ENCODE measurements at places on chromosomes 1 and 21.
A peak's percentile ranks its signal among the peaks of the same experiment; 100 is the strongest.

- DNase-seq: no peak
These were observed 332.7 kb downstream of the CHRM3 start for GRCh38 chr1:239718997-239719628.

DNA sequence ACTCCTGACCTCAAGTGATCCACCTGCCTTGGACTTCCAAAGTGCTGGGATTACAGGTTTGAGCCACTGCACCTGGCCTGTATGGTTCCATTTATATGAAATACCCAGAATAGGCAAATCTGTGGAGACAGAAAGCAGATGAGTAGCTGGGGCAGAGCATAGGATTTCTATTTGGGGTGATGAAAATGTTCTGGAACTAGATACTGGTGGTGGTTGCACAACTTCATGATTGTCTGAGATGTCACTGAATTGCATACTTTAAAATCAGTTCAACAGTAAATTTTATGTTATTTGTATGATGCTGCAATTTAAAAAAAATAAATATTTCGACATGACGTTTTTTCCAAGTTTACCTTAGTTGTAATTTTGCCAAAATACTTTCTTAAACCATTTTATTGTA lies 23.9 kb downstream of the ITSN1 start:
- DNase-seq: no peak

DNA sequence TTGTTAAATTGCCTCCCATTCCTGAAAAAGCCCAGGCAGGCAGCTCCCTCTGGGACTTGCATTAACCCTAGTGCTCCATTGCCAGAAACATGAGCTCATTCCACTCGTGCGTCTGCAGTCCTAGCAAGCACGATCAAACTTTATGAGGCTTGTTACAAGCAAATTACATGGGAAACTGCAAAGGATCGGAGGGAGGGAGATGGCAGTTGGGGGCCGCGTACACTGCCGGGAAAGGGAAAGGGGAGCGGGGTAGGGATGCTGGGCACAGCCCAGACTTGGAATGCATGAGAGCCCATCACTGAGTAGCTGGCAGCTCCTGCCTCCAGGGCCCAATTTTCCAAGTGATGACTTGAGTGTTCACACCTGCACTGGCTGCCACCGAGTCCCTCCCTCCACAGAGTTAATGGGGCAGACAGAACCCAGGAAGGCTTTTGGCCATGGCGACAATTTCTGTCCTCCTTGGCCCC lies 169.9 kb downstream of the BRINP2 start:
- peak; percentile 20 for DNase-seq

DNA sequence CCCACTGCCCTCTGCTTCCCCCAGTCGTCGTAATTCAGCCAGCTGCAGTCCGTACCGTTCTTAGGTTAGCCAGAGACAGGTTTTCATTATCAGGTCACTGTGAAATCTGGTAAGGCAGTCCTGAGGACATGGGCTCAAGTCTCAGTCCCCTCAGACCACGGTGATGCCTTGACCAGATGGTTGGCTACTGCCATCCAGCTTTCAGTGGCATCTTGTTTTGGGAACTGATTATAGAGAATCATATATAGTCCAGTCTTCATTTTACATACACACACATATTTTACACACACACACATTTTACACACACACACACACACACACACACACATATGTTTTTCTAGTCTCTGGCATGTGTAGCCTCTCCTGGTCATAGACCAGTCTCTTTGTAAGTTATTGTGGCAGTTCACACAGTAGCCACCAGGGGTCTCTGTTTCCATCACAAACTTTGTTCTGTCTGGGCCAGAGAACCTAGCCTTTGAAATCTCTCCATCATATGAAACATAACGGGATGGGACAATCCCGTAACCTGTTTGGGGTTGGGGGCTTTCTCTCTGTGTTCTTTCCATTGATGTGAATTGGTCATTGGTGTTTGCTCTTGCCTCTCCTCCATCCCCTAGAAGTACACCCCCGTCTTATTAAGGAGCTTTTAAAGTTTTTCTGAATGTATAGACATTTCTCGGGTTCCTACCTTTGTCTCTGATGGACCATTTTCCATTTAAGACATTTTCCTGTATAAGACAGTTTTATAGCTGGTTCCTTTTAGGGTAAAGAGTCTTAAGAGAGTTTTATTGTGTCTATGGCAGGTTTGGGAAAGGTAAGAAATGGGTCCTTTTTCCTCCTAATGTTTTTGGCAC lies 8.4 kb upstream of the IKBKE start:
- DNase-seq: peak; percentile 62

GRCh38 chr1:173267453-173267945 lies 60.4 kb upstream of the TNFSF4 start:
- peak; percentile 53 for DNase-seq

- DNase-seq: no peak
These were observed 56.8 kb upstream of the HNRNPU start for GRCh38 chr1:244920911-244921761.

DNA sequence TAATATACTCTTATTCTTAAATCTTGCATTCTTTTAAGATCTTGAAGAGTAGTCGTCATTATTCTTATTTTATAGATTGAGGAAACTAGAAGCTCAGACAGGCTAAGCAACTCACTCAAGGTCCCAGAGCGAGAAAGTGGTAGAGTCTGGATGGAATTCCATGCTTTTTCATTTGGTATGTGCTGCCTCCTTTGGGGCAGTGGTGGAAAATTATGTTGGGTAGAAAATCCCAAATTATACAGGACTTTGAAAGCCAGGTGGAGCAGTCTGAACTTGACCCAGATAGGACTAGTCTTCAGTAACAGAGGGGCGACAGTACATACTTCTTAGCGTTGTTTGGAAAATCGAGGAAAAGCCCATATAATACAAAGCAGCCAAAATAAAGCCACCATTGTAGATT lies 205.6 kb downstream of the ATG4C start:
- DNase-seq: no peak

DNA sequence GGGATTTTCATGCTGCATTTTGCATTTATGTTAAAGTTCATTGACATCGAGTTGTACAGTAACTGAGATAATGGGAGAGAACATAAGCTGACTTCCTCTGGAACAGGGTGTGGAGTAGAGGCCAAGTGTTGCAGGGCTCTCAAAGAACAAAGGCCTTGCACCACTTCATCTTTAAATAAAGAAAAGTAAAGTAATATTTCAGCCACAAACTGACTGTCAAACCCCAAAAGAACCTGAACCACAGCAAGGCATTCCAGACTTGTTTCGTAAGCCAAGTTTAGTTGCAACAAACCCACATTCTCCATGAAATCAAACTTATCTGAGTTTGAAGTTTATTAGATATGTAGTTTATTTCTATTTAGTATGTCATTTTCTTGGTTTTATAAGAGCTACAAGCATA lies 19.1 kb upstream of the HMGCS2 start:
- peak; percentile 27 for DNase-seq

DNA sequence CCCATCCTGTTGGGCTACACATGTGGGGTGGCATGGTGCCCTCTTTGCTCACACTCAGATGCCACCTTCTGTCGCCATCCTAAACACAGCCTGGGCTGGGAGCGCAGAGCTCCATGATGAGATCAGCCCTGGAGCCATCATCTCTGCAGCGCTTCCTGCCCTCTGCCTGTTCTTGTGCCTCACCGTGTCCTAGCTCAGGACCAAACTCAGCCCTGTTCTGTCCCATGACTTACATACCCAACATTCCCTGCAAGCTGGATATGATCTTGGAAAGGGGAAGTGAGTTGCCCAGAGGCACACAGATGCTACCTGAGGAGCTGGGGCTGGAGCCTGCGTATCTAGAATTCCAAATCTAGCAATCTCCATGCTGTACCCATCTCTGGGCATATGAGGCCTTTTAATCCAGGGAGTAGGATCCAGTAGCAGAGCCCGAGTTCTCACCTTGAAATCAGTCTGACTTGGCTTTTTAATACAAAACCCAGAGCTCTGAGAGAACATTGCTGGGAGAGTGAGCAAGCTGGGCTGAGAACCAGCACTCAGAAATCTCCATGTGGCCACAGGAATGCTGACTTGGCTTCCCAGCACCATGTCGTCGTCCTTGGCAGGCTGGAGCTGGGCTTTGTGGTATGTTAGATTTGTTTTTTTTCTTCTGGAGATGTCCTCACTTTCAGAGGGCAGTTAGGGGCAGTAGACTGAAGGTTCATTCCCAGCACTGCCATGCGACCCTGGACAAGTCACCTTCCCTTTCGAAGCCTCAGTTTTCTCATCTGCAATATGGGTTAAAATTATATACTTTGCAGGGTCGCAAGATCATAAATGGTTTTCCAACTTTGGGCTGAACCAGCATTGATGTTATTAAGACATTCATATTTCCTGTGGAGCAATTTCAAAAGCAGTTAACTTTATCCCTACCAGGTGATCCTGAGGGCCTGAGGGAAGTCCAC lies 2.6 kb downstream of the ALPL start:
- DNase-seq: peak; percentile 95

- DNase-seq: no peak
These were observed 119.6 kb downstream of the TMEM53 start for GRCh38 chr1:44554706-44555105.

GRCh38 chr1:16484501-16484835 lies 29.6 kb downstream of the RNU1-1 start:
- DNase-seq: no peak

GRCh38 chr21:35696644-35697043 lies 363.7 kb downstream of the SETD4 start:
- DNase-seq: no peak

DNA sequence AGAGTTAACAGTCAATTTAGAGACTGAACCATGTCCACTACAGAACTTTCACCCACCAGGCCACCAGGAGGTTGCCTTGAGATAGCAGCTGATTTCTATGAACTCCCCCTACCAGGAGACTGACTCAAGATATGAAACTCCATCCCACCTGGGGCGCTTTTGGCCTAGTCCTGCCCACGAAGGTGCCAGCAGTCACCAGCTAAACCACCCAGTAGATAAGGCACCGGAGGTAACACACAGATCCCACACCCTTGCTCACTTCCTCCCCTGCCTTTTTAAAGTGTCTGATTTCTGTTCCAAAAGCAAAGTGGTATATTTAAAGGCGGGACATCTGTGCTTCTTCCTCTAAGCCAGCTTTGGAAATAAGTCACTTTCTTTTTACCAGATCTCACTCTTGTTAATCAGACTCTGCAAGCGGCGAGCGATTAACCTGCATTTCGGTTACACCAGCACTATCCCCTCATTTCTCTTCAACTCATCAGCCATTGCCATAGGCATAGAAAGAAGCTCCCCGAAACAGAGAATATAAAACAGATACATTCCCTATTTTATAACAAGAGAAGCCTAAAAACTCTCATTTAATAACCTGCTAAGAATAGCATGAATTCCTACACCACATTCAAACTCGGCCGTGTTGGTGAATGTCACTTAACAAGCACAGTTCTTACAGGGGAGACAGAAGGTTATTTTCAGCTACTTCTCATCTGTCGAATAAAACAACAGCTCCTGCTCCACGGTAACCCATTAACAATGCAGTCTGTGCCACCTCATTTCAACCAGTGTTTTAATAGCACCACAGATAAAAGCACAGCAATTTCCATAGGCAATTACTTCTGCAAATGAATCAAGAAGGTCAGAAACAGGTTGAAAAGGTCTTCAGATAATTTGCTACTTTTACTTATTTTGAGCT lies 318.1 kb downstream of the KCNH1 start:
- DNase-seq: no peak

DNA sequence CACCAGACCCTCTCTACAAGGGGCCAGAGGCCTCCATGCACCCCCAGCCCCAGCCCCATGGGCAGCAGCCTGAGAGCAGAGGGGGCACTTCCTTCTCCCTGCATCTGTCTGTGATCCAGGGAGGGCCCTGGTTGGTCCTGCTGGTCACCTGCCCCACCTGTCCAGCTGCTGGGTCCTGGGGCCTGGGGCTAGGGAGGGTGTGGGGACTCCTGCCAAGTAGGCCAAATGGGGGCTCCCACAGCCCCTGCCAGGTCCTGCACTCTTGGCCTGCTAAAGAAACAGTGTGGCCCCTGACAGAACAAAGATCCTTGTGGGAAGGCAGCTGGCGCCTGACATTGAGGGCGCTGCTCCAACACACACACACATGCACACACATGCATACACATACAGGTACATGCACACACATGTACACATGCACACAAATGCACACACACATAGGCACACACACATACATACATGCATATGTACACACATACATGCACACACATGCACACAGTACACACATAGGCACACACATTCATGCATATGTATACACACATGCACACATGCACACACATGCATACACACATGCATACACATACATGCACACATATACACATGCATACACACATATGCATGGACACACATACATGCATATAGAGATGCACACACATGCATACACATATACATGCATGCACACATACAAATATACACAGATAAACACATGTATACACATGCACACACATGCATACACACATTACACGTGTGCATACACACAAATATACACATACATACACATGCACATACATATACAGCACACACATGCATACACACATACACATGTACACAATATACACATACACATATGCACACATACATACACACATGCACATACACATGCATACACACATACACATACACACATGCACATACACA lies 49.9 kb downstream of the TRPM2 start:
- no peak for DNase-seq

DNA sequence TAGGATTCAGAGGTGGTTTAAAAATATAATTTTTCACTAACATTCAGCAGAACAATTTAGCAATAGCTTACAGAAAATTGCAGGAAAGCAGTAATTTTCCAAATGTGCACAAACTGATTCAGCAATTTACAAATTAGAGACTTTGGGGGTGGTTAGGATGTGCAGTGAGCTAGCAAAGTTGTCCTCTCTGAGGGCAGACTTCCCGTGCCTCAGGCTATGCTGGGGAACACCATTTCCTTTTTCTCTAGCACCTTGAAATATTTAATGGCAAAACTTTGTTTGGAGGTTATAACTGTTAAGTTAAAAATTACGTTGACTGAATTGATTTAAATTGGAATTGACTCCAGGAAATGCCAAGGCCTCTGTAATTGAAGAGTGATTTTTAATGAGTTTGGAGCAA lies 258.9 kb downstream of the PTBP2 start:
- DNase-seq: no peak

GRCh38 chr1:94992863-94993563 lies 66.1 kb upstream of the CNN3 start:
- no peak for DNase-seq

DNA sequence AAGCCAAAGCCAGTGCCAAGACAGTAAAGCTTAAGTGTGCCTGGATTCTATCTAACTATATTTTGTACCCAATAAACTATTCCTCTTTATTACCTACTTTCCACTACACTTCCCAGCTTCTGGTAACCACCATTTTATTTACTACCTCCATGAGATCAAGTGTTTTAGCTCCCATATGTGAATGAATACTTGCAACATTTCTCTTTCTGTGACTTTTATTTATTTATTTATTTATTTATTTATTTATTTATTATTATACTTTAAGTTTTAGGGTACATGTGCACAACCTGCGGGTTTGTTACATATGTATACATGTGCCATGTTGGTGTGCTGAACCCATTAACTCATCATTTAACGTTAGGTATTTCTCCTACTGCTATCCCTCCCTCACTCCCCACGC lies 582.1 kb downstream of the AMY1C start:
- no peak for DNase-seq

DNA sequence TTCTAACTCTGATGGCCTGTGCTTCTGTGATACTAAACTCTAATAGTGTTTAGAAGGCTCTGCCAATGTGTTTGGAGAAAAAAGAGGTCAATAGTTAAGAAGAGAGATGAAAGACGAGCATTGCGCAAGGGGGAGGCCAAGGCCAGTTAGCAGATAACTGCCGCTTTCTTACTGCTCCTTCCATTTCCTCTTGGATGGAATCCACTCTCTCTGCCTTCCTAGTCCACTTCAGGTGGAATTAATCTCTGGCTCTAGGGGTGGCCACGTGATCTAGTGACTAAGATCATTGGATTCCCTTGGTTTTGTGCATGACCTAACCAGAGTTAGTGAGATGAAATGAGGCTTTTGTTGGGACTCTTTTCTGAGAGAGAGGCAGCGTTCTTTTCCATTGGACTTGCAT lies 148.3 kb downstream of the ACTL8 start:
- no peak for DNase-seq

Data from stromal cell of bone marrow (primary cell).